ENCODE measurements at places on chromosomes 7 and 10. TPM values are rescaled to one million over a fixed set of nuclear protein-coding genes. Genes with fewer than 3 reads are reported as not detected.

The ZC3HAV1L gene
- 12.4 TPM for total RNA-seq

The CALML3 gene
- not detected for total RNA-seq

The CHAT gene
- total RNA-seq, result 0.23 TPM

The AGFG2 gene
- 48.6 TPM for total RNA-seq

The SEPTIN7 gene
- 361 TPM for total RNA-seq

DNA sequence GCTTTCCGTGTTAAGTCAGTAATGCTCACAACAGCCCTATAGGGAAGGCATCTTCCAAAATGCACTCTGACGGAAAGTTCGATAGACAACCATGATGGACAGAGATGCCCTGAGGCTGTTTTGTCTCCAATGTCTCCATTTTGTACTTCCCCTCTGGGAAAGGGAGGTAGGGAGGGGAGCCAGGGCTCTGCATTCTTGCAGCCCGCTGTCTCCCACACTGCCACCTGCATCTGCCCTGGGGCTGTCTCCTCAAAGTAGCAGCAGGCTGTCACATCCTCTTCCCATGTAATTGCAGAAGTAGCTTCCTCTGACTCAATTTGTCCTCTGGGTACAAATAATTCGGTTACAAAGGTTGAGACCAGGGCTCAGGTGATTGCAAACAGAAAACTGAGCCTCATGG is 131.4 kb downstream of the GPAM start:
- H3K4me1 ChIP-seq, result peaks cover 10% of the 10 kb centered on the region
- no peak overlapping the region for H3K4me3 ChIP-seq
- DNase-seq, result no peak
- H3K27me3 ChIP-seq, result peaks cover 2% of the 10 kb centered on the region
- no peaks in the 10 kb centered on the region for H3K36me3 ChIP-seq
- H3K27ac ChIP-seq, result no peak overlapping the region

DNA sequence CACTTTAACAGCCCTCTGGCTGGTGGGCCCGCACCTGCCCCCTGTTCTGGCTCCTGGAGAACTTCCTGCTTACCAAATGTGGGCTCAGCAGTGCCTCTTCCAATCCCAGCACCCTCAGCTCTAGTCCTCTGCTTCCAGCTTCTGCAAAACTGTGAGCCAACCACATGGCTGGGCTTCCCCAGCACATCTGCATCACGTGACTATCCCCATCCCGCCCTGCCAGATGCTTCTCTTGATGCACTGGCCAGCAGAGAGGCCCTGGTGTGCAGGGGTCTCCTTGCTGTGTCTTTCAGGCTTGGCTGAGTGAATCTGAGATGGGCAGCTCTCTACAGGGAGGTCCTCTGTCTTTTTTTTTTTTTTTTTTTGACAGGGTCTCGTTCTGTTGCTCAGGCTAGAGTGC is 43.8 kb upstream of the DMBT1 start:
- H3K27ac ChIP-seq, result no peak overlapping the region
- no peak overlapping the region for H3K4me3 ChIP-seq
- no peak for DNase-seq
- peaks cover 8% of the 10 kb centered on the region for H3K27me3 ChIP-seq
- no peaks in the 10 kb centered on the region for H3K4me1 ChIP-seq
- peaks cover 4% of the 10 kb centered on the region for H3K36me3 ChIP-seq

DNA sequence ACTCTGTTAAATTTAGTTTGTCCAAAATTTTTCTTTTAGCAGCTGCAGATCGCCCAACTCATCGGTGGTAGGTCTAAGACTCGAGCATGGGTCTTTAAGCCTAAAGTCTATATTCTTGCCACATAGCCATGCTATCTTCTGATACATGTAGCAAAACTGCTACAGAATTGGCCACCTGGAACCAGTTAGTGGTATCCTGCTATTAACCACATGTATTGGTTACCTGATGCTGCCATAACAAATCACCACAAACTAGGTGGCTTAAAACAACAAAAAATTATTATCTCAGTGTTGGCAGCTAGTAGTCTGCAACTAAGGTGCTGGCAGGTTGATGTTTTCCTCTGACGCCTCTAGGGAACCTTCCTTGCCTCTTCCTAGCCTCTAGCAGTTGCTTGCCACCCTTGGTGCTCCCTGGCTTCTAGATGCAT is 96.7 kb upstream of the PIK3CG start:
- no peak for DNase-seq
- H3K4me3 ChIP-seq, result no peak overlapping the region
- no peaks in the 10 kb centered on the region for H3K27me3 ChIP-seq

- H3K36me3 ChIP-seq, result no peaks in the 10 kb centered on the region
- H3K27ac ChIP-seq, result no peak overlapping the region
- H3K4me3 ChIP-seq, result no peak overlapping the region
- H3K4me1 ChIP-seq, result peaks cover 10% of the 10 kb centered on the region
- DNase-seq, result no peak
Measured at GRCh38 chr10:61732629-61733278, 70.0 kb downstream of the CABCOCO1 start.

DNA sequence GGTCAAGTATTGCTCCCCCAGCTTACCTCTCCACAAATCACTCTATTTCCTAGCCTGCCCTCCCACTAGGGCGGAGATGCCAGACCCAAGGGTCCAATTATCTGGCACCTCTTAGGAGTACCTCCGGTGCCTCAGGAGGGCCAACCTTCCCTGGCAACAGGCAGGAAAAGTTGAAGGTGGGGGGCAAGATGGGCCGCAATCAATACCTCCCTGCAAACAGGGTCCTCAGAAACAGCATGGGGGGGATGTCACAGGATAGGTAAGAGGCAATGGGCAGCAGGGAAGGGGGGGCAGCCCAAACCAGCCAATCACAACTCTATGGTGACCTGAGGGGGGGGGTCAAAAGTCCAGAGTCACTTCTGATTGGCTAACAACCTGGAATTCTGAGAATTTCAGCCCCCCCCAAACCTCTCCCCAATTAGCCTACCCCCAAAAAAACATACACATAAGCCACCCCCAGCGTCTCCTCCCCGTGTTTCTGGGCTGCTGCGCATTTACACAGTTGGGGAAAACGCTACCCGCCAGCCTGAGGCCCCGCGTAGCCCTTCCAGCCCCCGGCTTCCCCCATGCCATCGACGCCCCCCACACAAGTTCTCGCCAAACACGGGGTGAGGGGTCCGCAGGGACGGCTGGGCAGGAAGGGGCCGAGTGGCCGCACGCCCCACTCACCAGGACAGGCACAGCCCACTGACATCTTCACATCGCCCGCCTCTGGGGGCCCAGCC is 589 bp downstream of the LDB1 start:
- peaks cover 64% of the 10 kb centered on the region for H3K4me1 ChIP-seq
- H3K36me3 ChIP-seq, result peaks cover 5% of the 10 kb centered on the region
- H3K27ac ChIP-seq, result peak overlapping the region; percentile 91
- peaks cover 17% of the 10 kb centered on the region for H3K27me3 ChIP-seq

DNA sequence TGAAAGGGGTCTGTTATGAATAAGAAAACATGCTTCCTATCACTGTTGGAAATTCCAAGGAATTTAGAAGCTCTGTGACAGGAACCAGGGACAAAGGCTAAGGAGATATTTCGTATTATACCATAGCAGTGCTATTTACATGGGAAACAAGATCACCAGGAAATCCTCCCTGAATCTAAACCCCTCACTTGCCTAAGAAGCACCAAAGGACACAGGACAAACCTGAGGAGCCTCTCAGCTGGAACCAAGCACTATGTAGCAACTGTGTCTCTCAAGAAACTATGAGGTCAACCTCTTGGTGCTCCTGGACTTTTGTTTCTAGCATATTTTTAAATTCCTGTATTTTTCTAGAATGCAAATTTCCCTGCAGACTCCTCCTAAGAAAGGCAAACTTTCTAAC is 20.8 kb upstream of the IFIT1B start:
- H3K27ac ChIP-seq, result peak overlapping the region; percentile 55
- no peak overlapping the region for H3K4me3 ChIP-seq
- H3K4me1 ChIP-seq, result peaks cover 24% of the 10 kb centered on the region
- H3K27me3 ChIP-seq, result peaks cover 3% of the 10 kb centered on the region

DNA sequence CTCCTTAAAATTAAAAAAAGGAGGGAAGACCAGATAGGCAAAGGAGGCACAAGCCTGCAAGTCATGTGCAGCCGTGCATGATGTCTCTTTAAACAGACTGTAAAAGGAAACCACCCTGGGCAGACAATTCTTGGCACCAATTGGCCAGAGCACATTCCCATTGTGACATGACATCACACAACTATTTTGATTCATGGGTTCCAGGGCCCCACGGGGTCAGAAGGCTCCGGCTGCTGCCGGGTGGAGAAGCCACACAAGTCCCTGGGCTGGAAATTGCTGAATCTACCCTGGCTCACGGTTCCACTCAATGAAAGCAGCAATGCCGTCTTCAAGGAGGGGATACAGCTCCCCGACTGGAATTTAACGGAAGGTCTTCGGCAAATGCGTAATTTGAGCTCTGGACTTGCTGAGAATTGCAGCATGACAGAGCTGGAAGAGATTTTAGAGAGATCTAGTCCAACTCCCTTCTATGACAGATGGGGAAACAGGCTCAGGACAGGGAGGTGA is 140.5 kb downstream of the PRKAG2 start:
- no peak overlapping the region for H3K4me3 ChIP-seq
- no peaks in the 10 kb centered on the region for H3K4me1 ChIP-seq
- peak; percentile 28 for DNase-seq
- no peaks in the 10 kb centered on the region for H3K36me3 ChIP-seq
- H3K27ac ChIP-seq, result no peak overlapping the region

GRCh38 chr7:40474790-40475680 is 340.2 kb downstream of the SUGCT start:
- no peak overlapping the region for H3K27ac ChIP-seq
- no peak for DNase-seq
- peaks cover 2% of the 10 kb centered on the region for H3K4me1 ChIP-seq
- no peaks in the 10 kb centered on the region for H3K27me3 ChIP-seq
- H3K36me3 ChIP-seq, result no peaks in the 10 kb centered on the region

- DNase-seq, result no peak
- H3K36me3 ChIP-seq, result peaks cover 3% of the 10 kb centered on the region
- peaks cover 3% of the 10 kb centered on the region for H3K4me1 ChIP-seq
- H3K27ac ChIP-seq, result no peak overlapping the region
Measured at GRCh38 chr10:525565-526315, 163.7 kb downstream of the DIP2C start.

DNA sequence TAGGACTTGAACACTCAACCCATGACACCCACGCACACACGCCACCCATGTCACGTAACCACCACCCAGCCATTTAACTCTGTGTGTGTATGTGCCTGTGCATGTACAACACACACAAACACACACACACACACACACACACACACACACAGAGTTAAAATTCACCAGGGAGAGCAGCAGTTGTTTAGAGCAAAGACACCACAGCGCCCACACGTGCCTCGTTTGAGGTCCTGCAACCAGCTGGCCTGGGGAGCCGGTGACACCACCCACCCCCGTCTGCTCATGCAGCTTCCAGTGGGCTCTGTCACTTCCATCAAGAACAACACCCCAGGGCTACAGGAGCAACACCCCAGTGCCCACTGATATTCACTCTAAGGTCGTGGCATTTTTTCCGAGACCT is 97.4 kb downstream of the ELFN1 start:
- peaks cover 2% of the 10 kb centered on the region for H3K27me3 ChIP-seq
- no peak overlapping the region for H3K27ac ChIP-seq
- peaks cover 2% of the 10 kb centered on the region for H3K36me3 ChIP-seq
- H3K4me1 ChIP-seq, result no peaks in the 10 kb centered on the region
